ENCODE measurements at places on chromosomes 1 and 21. TPM values are rescaled to one million over a fixed set of nuclear protein-coding genes. Genes with fewer than 3 reads are reported as not detected.

GRCh38 chr1:248751142-248751541, 4.4 kb downstream of the LYPD8 start:
- DNase-seq, result no peak

The DYNLT4 gene
- 0.36 TPM for total RNA-seq

The TTC34 gene
- total RNA-seq, result 0.29 TPM

DNA sequence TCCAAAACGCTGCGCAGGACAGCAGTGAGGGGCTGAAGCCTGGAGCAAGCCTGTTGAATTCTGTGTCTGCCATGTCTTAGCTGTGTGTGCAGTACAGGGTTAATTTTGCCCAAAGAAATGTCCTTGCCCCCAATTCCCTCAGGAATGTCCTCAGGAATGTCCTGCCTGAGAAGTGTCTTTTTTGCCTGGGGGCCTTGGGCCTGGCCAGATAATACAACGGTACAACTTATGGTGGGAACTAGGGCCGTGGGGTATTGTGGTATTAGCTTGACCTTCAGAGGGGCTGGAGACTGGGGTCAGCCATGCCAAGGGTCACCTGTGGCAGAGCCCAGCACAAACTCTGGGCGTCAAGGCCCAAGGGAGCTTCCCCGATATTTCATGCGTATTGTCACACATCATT, 107.7 kb downstream of the AJAP1 start:
- DNase-seq, result peak; percentile 23

GRCh38 chr1:227938276-227938675, 9.5 kb downstream of the WNT9A start:
- DNase-seq, result no peak

- DNase-seq, result peak; percentile 62
Observed at GRCh38 chr21:39451332-39452206, at the start of gene SH3BGR. TSS of gene SH3BGR (plus strand) at chr21:39451970. CDS start at chr21:39452097, 127 bp downstream.

DNA sequence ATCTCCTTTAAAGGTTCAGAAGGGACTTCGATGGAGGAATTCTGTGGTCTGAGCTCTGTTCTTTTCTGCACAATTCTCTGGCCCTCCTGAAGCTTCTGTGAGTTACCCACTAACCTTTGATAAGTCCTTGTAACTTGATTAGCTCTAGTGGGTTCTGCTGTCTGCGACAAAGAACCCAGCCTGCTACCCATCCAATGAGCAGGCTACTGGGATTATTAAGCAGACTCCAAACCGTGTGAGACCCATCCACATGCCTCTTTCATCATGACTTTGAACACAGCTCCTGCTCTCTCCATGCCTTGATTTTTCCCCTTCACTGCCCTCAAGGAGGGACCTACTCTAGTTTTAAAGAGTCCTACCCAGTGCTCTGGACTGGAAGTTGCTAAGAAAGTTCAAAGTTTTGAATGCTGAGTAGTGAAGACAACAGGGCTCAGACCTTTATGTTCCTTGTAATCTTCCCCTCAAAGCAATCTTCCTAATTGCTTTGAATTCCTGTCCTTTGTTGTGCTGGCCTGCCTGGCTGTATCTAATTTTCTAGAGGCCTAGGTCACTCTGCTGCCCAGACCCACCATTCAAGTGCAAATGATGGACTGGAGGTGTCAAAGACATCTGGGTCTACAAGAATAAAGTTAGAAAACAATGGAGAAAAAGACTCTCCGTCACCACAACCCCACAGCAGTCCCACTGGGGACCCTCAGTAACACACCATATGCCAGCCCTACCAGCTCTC, 146.9 kb downstream of the RHOU start:
- DNase-seq, result no peak

DNA sequence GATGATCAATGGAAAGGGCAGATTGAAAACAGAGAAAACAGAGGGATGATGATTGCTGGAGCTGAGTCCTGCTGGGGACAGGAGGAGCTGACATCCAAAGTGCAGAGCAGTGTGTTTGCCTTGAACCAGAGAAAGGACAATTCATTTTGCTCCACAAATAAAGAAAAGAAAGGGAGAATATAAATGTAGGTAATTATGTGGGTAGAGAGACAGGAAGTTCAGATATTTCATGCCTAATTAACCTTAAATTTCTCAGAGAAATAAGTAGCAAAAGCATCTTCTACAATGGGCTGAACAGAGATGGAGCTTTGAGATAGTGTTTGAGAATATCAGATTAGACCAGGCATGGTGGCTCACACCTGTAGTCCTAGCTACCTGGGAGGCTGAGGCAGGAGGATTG, 93.2 kb downstream of the TNFSF18 start:
- no peak for DNase-seq

The OR14K1 gene
- total RNA-seq, result 0.36 TPM

DNA sequence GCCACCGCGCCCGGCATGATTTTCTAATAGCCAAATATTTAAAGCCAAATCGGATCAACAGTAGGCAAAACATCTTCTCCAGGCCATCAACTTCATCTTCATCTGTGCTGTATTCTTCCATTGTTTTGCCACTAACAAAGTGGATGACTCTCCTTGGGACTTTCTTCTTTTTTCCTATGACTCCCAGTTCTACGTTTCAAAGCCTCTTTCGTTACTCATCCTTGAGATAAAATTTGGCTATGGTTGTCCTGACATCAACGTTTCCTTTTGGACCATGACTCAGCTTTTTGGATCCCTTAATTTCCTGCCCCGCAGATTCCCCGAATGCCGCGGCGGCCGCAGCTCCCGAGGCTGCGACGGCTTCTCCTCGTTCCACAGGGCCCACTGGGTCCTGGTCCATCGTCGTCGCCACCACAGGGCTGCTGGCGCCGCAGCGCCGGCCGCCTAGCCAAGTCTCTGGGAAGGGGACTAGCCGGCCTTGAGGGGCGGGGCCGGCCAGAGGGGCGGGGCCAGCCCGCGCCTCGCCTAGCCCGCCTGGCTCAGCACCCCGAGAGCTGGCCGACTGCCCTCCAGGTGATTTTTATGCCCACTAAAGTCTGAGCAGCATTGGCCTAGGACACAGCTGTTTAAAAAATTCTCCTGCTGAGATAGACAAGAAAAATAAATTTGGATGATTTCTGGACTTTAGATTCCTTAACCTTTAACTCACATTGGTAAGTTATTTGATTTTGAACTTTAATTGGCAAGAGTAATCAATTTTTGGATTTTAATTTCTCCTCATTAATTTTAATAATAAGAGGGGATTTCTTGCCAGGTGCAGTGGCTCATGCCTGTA, 93.9 kb downstream of the ADCY10 start:
- DNase-seq, result peak; percentile 93
